ENCODE measurements at places on chromosomes 5 and 9. TPM values are rescaled to one million over a fixed set of nuclear protein-coding genes. Genes with fewer than 3 reads are reported as not detected.

- no peak for DNase-seq
- H3K27ac ChIP-seq, result no peak overlapping the region
- H3K27me3 ChIP-seq, result no peaks in the 10 kb centered on the region
- H3K4me1 ChIP-seq, result no peaks in the 10 kb centered on the region
- no peak overlapping the region for H3K4me3 ChIP-seq
- H3K36me3 ChIP-seq, result no peaks in the 10 kb centered on the region
These were observed 26.6 kb downstream of the PCDHAC2 start for GRCh38 chr5:140992828-140993227.

GRCh38 chr5:155307229-155307628, 293.7 kb downstream of the KIF4B start:
- H3K4me3 ChIP-seq, result no peak overlapping the region
- no peaks in the 10 kb centered on the region for H3K4me1 ChIP-seq
- no peak overlapping the region for H3K27ac ChIP-seq
- H3K36me3 ChIP-seq, result no peaks in the 10 kb centered on the region

DNA sequence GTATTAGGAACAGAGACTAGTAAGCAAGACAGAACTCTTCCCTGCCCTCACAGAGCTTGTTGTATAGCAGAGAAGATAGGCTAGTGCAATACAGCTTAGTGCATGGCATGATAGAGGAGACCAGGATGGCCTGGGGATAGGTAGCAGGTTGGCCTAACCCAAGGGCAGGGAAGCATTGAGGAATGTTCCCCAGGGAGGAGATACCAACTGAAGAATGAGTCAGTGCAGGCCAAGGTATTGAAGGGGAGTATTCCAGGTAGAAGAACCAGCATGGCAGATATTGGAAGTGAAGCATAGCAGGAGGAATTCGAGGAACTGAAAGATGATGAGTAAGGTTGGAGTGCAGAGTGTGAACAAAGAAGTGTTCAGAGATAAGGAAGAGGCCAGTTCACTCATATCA, 138.6 kb upstream of the DHFR start:
- H3K27ac ChIP-seq, result no peak overlapping the region
- no peak for DNase-seq
- H3K4me1 ChIP-seq, result no peaks in the 10 kb centered on the region
- H3K27me3 ChIP-seq, result no peaks in the 10 kb centered on the region

GRCh38 chr9:21681641-21682040, 120.8 kb upstream of the MTAP start:
- no peak overlapping the region for H3K27ac ChIP-seq
- no peaks in the 10 kb centered on the region for H3K27me3 ChIP-seq
- no peak for DNase-seq
- H3K36me3 ChIP-seq, result no peaks in the 10 kb centered on the region
- no peak overlapping the region for H3K4me3 ChIP-seq

GRCh38 chr5:138661291-138661960, 86.2 kb upstream of the HSPA9 start:
- no peaks in the 10 kb centered on the region for H3K4me1 ChIP-seq
- H3K4me3 ChIP-seq, result no peak overlapping the region
- H3K27me3 ChIP-seq, result no peaks in the 10 kb centered on the region
- no peaks in the 10 kb centered on the region for H3K36me3 ChIP-seq

Gene CTNND2
- 0.24 TPM for total RNA-seq

Gene CCDC183
- total RNA-seq, result 0.45 TPM
